ENCODE measurements at places on chromosomes 1 and 21.

DNA sequence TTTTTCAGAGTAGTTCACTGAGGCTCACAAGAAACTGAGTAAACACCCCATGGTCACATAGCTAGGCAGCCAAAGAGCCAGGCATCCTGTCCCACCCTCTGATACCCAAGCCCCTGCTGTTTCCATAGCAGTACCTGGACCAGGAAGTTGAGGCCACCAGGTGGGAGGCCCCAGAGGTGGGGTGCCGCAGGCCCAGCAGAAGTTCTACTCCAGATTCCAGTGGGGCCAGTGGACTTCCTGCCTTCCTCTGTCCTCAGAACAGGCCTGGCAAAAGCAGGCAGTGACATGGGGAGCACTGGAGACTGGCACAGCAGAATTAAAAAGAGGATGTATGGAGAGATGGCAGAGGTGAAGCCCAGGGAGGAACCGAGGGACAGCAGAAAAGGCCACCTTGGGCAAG is 19.0 kb downstream of the FOXO6 start:
- no peak for DNase-seq

DNA sequence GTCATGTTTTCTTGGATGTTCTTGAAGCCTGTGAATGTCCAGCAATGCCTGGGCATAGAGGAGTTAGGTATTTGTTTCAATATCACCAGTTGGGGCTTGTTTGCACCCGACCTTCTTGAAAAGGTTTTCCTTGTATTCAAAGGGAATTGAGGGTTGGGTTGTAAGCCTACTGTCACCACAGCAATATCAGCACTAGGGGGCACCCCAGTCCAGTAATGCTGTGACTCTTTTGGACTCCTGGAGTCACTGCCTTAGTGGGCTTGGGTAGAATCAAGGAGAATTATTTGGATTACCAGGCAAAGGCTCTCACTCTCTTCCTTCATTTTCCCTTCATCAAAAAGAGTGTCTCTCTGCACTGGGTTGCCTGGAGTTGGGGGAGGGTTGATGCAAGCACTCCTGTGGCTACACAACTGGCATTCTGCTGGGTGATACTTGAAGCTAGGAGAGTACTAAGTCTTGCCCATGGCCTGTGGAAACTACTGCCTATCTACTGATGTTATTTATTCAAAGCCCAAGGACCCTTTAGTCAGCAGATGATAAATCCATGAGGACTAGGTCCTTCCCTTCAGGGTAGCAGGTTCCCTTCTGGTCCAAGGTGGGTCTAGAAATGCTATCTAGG is 34.5 kb downstream of the OR10R2 start:
- DNase-seq, result no peak

DNA sequence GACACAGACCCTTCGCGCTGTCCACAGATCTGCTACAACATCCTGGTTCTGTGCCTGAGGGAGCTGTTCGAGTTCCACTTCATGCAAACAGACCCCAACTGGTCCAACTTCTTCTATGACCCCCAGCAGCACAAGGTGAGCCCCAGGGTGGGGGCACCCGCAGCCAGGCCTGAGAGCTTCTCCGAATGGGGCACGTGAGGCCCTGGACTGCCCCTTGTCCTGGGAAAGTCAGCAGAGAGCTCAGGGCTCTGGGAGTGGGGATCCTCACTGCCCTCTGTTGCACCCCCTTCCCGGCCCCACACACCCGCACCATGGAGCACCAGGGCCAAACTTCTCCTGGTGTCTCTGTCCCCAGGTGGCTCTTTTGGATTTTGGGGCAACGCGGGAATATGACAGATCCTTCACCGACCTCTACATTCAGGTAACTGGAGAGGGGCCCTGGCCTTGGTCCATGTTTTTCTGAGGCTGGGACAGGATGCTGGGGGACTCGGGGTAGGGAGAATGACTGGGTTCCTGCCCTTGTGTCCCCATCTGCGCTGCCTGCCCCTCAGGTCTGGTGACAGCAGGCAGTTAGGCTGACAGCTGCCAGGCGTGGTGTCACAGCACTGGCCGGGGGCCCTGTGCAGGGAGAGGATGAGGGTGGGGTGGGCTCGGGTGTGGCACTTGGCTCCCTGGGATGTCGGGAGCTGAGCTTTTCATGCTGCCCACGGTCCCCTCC is 44.6 kb downstream of the COQ8A start:
- no peak for DNase-seq

DNA sequence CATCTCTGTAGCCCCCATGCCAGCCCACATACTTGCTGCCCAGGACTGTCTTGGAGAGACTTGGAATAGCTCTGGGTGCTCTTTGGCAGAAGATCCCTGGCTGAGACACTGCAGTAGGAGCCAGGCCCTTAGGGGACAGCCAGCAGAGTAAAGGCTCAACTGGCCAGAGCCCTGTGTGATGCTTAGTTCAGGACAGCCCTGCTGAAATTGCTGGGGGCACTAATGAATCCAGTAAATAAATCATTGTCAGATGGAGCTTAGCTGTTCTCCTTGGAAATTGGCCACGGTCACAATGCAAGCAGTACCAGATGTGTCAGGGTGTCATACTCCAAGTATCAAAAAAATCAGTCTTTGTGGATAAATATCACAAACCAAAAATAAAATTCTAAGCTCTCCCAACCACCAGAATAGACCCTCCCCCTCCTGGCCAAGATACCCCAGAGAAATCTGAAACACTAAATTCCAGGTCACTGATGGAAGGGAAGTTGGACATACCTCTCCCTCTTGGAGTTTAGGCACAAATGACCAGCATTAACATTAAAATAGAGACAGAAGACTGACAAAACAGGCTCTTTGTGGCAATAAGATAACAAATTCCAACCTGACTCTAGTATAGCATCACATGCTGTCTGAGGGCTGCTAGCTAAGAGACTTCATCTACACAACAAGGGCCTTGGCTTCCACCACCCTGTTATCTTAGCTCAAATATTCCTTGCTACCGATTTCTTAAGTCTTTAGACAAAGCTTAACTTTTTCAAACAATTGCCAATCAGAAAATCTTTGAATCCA is 83.2 kb upstream of the DNAH14 start:
- no peak for DNase-seq
